ENCODE measurements at places on chromosomes 12 and 14. TPM values are rescaled to one million over a fixed set of nuclear protein-coding genes. Genes with fewer than 3 reads are reported as not detected.

DNA sequence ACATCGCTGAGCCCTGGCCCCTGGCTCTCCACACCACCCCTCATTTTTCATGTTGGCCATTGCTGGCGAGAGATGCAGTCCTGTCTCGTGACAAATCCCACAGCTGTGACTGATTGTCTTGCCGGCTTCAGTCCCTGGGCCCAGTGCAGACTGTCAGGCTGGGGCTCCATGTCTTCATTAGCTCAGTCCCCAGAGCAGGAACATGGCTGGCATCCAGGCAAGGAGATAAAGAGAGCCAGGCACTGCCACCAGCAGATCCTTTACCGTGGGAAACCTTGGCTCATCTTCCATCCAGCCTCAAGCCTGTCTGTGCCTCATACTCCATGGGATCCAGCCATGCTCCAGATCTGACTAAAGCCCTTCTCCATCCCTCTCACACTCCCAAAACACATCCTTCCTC, 284.7 kb upstream of the FKBP4 start:
- no peak for DNase-seq
- H3K27me3 ChIP-seq = no peaks in the 10 kb centered on the region
- no peak overlapping the region for H3K4me3 ChIP-seq
- no peak overlapping the region for H3K27ac ChIP-seq

- no peaks in the 10 kb centered on the region for H3K27me3 ChIP-seq
- H3K4me1 ChIP-seq = peaks cover 44% of the 10 kb centered on the region
- peak; percentile 92 for DNase-seq
- H3K4me3 ChIP-seq = no peak overlapping the region
- H3K36me3 ChIP-seq = no peaks in the 10 kb centered on the region
Observed at GRCh38 chr14:22432348-22432976, 156.6 kb downstream of the DAD1 start.

GRCh38 chr12:100247765-100248164, 19.1 kb downstream of the DEPDC4 start:
- H3K27ac ChIP-seq = no peak overlapping the region
- no peak overlapping the region for H3K4me3 ChIP-seq
- no peaks in the 10 kb centered on the region for H3K27me3 ChIP-seq
- no peak for DNase-seq
- no peaks in the 10 kb centered on the region for H3K36me3 ChIP-seq

GRCh38 chr12:125890971-125891370, 825.7 kb downstream of the AACS start:
- H3K4me3 ChIP-seq = no peak overlapping the region
- DNase-seq = no peak
- H3K36me3 ChIP-seq = no peaks in the 10 kb centered on the region
- no peaks in the 10 kb centered on the region for H3K4me1 ChIP-seq
- peak overlapping the region; percentile 69 for H3K27ac ChIP-seq

DNA sequence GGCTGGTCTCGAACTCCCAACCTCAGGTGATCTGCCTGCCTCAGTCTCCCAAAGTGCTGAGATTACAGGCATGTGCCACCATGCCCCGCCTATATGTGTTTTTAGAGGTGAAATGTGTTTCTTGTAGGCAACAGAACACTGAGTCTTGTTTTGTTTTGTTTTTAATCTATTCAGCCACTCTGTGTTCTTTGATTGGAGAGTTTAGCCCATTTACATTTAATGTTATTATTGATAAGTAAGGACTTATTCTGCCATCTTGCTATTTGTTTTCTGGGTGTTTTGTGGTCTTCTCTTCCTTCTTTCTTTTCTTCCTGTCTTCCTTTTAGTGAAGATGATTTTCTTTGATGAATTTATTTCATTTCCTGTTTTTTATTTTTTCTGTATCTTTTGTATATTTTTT, 29.6 kb downstream of the IFNG start:
- no peaks in the 10 kb centered on the region for H3K27me3 ChIP-seq
- no peak overlapping the region for H3K27ac ChIP-seq
- H3K4me3 ChIP-seq = no peak overlapping the region
- DNase-seq = no peak
- no peaks in the 10 kb centered on the region for H3K4me1 ChIP-seq

DNA sequence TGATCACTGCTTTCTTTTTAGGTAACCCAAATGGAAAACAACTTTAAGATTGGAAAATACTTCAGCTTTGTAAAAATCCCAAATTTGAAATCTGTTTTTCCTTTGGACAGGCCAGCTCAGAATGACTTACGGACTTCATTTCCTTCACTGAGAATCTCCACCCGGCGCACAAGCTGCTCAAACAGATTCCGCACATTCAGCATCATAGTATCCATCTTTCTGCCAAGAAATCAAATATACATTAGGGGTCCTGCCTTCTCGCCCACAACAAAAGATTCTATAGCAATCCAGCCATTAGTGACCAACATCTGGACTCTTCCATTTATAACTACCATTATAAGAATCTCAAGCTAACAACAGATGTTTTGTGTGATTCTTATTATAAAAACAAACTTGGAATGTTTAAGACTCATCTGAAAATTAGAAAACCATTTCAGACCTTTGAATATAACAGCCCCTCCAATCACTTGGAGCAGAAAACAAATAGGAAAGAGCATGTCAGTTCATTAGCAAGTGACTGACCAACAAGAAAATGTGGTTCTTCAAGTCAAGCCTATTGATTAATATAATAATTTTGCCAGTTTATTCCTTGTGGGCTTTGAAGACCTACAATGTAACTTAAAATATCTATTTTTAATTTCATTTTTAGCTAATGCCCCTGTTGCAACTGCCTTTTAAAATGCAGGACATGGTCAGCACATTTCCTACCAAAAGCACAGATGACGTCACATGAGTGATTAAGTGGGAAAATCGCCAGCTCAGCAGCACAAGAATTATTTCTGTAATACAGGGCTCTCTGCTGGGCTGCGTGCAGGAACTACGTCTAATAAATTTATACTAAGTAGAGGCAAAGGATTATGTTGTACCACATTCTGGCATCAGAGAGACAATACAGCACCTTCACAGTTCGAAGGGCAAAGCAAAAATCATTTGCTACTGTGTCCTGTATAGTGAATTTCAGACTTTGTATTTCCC, 8.5 kb downstream of the RACGAP1 start:
- H3K27ac ChIP-seq = peak overlapping the region; percentile 81
- no peak overlapping the region for H3K4me3 ChIP-seq
- no peaks in the 10 kb centered on the region for H3K4me1 ChIP-seq
- no peaks in the 10 kb centered on the region for H3K36me3 ChIP-seq
- H3K27me3 ChIP-seq = no peaks in the 10 kb centered on the region

DNA sequence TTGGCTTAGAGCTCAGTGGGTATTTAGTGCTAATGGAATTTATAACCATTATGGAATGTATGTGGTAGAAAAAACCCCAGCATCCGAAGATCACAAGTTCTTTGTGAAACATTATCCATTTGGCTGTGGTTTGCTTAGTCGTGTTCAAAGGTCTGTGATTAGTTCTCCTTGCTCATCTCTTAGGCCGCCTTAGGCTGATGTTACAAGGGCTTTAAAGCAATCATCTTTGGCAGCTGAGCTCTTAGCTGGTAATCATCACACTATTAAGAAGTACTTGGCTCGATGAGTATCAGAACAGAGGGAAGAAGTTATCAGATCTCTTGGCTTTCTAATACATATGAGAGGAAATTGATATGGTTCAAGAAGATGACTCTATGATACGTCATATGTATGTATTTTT, 124.1 kb upstream of the E2F7 start:
- no peaks in the 10 kb centered on the region for H3K36me3 ChIP-seq
- no peaks in the 10 kb centered on the region for H3K27me3 ChIP-seq
- no peak overlapping the region for H3K27ac ChIP-seq
- no peak for DNase-seq
- H3K4me1 ChIP-seq = no peaks in the 10 kb centered on the region

The SUOX gene
- 40.7 TPM for polyA plus RNA-seq

The SMCO2 gene
- not detected for polyA plus RNA-seq

The PLA2G1B gene
- polyA plus RNA-seq = 1.1 TPM

The PLEKHA5 gene
- 40.5 TPM for polyA plus RNA-seq

The GPR135 gene
- polyA plus RNA-seq = 5.6 TPM
